ENCODE measurements at places on chromosomes 11 and 22.
A peak's percentile ranks its signal among the peaks of the same experiment; 100 is the strongest.

- DNase-seq: no peak
Measured at GRCh38 chr22:38109371-38110001, 998 bp downstream of the BAIAP2L2 start.

DNA sequence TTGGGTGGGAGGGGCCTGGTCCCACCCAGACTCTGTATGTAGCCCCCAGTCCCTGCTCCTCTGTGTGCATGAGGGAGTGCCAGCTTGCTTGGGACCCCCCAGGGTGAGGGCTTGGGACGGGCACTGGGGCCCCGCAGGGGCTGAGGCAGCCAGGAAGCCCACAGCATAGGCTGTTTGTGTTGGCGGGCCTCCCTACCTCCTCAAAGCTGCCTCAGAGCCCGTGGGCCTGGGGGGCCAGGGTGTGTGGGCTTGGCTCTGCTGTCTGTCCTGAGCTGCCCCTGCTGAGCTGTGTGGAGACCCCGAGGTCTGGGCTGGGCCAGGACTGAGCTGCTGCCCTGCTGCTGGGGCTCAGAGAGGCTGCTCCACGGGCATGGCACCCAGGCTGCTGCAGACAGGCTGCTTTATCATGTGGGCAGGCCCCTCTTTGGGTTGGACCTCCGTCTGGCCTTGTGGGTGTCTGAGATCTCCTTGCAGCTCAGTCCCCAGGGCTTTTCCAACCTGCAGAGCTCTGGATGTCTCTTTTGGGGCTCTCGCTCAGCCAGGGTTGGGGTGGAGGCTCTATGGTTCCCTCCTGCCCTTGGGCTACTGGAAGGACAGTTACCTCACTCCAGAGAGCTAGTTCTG is 3.3 kb downstream of the TSPAN4 start:
- DNase-seq: no peak

DNA sequence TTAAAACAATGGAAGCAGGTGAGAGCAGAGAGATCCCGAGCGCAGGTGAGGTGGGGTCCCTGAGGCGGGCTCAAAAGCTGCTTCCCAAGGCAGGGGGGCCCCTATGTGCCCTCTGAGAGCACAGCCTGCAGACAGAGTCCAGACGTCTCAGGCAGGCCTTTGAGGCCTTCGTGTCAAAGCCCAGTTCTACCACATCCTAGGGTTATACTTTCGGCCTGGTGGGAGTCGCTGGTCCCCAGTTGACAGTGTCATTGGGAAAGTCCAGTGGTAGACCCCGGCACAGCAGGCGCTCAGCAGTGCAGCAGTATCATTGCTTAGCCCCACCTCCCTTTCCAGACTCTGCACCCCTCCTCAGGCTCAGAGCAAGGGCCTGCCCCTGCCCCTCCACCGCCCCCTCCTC is 9.1 kb downstream of the LINC01488 start:
- no peak for DNase-seq

DNA sequence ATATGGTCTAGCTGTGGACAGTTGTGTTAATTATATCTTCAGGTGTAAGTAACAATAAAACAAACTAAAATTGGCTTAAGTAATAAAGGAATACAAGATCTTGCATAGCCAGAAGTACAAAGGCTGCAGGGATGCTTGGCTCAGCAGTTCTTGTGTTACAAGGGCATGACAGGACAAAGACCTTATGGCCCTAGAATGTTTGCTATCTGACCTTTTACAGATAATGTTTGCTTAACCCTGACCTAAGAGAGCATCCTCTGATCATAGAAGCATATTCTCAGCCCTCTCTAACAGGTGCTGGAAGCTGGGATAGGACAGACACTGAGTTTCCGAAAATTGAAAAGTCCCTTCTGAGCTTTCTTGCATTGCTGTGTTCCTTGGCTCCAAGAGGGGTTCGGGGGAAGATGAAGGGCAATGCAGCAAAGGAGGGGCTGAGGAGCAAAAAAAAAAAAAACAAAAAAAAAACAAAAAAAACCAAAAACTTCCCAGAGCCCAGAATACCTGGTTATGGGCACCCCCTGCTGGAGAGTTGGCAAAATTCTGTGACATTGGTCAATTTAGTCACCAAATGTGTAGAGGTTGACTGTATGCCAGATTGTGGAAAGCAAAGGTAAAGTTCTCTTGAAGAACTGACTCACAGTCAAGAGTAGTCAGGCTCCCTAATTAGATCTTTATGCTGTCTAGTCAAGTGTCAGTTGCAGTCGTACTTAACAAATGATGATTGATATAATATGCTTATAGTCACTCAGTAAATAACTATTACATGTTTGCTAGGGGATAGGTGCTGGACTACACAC is 10.4 kb upstream of the HIKESHI start:
- peak; percentile 41 for DNase-seq

- no peak for DNase-seq
Measured at GRCh38 chr11:48142889-48143288, 73.7 kb upstream of the OR4B1 start.

- no peak for DNase-seq
Measured at GRCh38 chr11:10288881-10289764, 4.9 kb downstream of the SBF2 start.

DNA sequence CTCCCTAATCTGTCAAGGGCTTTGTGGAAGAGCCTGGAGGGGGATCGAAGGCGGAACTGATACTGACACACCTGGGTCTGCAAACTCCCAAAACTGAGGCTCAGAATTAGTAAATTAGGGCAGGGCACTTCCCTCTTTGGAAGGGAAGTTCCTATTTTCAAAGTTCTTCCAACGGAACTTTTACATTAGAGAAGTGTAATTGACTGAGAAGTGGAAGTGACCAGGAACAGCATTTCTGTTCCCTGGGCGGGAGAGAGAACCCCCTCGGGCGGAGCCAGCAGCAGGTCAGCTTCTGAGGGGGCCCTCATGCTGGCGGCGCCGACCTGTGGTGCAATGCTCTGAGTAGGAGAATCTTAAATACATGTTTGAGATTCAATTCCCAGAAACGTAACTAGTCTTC is 1.1 kb upstream of the CBL start:
- no peak for DNase-seq

- no peak for DNase-seq
Measured at GRCh38 chr22:33299245-33299956, 241.2 kb upstream of the SYN3 start.

- DNase-seq: no peak
Measured at GRCh38 chr11:134503100-134503499, 91.1 kb upstream of the B3GAT1 start.

DNA sequence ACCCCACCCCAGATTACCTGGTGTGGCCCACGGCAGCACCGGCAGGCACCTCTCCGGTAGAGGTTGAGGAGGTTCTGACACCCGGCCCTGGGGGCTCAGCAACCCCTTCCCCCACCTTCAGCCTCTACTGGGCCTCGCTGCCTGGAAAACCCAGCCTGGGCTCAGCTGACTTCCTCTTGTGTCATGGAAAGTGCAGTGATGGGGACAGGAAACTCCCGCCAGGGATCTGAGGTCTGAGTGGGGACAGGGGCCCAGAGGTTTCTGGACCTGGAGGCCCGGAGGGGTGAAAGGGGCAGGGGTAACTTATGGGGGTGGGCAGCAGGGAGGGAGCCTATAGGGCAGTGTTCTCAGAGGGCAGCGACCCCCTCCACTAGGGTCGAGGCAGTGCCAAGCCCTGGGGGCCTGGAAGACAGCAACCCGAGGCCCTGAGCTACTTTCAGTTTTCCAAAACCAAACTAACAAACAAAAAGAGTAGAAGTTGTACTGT is 10.0 kb upstream of the CD5 start:
- no peak for DNase-seq

GRCh38 chr11:78607696-78608095 is 33.0 kb upstream of the NARS2 start:
- no peak for DNase-seq

- DNase-seq: no peak
Measured at GRCh38 chr11:45000918-45001317, 50.2 kb upstream of the TP53I11 start.

DNA sequence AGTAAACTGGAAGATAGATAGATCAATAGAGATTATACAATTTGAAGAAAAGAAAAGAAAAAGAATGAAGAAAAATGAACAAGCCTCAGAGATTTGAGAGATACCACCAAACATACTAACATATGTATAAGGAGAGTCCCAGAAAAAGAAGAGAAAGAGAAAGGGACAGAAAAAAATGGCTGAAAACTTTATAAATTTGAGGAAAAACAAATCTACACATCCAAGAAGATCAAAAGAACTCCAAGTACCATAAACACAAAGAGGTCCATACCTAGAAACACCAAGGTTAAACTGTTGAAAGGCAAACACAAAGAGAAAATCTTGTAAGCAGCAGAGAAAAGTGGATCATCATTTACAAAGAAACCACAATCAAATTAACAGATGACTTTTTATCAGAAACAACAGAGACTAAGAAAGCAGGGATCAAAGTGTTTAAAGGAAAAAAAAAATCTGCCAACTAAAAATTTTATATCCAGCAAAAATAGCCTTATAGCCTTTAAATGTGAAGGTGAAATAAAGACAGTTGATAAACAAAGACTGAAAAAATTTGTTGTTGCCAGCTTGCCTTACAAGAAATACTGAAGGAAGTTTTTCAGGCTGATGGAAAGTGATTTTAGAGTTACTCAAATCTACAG is 11.8 kb upstream of the AKIP1 start:
- DNase-seq: no peak

DNA sequence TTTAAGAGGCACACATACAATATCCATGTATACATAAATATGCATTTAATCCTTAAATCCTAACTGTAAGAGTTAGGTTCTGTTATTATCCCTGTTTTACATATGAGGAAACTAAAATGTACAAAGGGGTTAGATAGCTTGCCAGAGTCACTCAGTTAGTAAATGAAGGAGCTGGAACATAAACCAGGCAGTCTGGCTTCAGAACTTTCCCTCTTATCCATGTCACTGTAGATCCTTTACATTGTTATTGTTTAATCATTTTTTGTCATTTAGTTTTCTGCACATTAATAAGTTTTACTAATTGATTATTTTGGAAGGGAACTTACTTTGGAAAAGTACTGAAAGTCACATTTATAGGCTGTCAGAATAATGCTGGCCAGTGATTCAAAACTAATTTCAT is 282.4 kb downstream of the TMEM135 start:
- no peak for DNase-seq

GRCh38 chr11:73399636-73400035 is 23.4 kb downstream of the RELT start:
- DNase-seq: no peak

DNA sequence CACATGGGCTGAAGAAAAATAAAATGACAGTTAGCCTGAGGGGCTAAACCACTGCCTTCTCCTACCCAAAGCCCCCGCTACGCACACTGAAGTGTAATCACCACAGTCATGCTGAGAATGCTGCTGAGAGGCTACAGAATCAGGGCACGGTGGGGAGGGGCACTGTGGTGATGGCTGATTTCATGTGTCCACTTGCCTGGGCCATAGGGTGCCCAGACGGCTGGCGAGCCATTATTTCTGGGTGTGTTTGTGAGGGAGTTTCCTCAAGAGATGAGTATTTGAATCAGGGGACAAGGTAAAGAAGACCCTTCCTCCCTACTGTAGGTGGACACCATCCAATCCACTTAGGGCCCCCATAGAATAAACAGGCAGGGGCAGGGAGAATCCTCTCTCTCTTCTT is 1313.2 kb downstream of the TBC1D22A start:
- DNase-seq: no peak

DNA sequence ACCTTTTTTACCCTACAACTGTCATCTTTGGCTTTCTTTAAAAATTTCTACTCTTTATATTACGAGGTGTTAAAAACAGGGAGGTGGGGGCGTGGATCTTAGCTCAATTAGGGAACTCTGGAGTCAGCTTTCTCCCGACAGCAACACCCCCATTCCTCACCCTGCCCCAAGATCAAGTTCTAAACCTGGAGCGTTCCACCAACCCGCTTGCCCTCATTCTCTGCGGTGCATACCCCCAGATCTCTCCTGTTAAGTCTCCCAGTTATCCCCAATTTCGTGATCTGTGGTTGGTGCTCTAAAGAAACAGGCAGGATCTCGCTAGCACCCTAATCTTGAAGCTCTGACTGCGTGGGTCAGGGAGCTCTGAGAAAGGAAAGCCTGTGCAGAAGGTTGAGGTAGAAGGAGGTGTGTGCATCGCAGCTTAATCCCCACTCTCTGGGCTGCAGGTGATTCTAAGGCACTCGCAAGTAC is 177.3 kb upstream of the NTM start:
- DNase-seq: no peak

DNA sequence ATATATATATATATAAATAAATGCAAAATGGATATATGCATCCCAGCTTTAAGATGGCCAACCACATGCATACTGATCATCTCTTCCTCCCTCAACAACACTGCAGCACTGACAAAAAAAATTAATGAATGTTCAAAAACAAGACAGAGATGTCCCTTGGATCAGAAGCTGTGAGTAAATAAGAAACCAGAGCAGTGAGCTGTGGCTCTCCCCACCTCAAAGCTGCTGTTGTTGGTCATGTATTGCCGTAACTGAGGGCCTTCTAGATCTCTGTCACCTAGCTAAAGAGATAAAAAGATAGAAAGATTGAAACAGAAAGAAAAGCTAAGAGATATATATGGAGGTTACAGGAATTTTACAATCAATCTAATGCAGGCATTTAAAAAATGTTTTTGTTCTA is 15.5 kb upstream of the TMEM135 start:
- DNase-seq: no peak

DNA sequence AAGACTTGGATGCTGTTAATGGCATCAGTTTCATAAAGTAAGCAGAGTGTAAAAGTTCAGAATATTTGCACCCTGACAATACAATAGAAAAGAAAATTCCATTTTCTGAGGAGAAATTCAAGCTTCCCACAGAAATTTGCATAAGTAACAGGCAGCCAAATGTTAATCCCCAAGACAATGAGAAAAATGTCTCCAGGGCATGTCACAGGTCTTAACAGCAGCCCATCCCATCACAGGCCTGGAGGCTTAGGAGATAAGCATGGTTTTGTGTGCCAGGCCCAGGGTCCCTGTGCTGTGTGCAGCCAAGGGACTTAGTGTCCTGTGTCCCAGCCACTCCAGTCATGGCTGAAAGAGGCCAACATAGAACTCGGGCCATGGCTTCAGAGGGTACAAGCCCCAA is 347.6 kb downstream of the LUZP2 start:
- DNase-seq: no peak

GRCh38 chr11:59900366-59901126 is 22.0 kb downstream of the OOSP3 start:
- no peak for DNase-seq

DNA sequence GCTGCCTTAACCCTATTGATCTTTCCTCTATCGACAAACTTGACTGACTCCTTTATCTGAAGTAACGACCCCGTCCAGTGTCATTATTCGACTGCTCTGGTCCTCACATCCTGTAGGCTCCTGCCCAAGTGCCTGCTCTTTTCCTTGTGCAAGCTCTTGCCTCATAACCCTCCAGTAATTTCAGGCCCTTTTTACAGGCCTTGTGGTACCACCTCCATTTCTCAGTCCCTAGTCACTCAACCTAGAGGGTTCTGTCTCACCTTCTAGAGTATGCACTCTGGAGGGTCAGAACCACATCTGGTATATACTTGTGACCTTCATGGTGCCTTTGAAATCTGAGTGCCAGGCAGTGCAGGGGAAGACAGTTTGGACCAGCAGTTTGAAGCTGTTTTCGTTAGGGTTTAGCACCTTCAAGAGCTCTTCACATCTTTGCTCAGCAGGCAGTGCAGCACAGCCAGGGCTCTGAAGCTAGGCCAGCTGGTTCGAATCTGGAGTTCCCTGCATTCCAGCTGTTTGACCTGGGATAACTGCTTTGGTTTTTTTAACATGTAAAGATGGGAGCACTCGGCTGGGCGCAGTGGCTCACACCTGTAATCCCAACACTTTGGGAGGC is 11.2 kb downstream of the SNRPD3 start:
- no peak for DNase-seq

- DNase-seq: no peak
Measured at GRCh38 chr22:49541693-49542230, 285.9 kb downstream of the BRD1 start.

- DNase-seq: no peak
Measured at GRCh38 chr22:40493441-40493840, 123.0 kb downstream of the SGSM3 start.

- DNase-seq: no peak
Measured at GRCh38 chr11:110691926-110692325, 20.3 kb downstream of the ARHGAP20 start.

Measured in stimulated activated effector memory CD8-positive, alpha-beta T cell treated with anti-CD3 and anti-CD28 coated beads, Interleukin-12 subunit alpha, Interleukin-12 subunit beta, amount 100 ng/mL, for 72 hours (primary cell).